ENCODE measurements at places on chromosomes 1 and 21. TPM values are rescaled to one million over a fixed set of nuclear protein-coding genes. Genes with fewer than 3 reads are reported as not detected.

TNFRSF9 gene
- total RNA-seq, result 1.2 TPM

SPATA6 gene
- 5.5 TPM for total RNA-seq

DNA sequence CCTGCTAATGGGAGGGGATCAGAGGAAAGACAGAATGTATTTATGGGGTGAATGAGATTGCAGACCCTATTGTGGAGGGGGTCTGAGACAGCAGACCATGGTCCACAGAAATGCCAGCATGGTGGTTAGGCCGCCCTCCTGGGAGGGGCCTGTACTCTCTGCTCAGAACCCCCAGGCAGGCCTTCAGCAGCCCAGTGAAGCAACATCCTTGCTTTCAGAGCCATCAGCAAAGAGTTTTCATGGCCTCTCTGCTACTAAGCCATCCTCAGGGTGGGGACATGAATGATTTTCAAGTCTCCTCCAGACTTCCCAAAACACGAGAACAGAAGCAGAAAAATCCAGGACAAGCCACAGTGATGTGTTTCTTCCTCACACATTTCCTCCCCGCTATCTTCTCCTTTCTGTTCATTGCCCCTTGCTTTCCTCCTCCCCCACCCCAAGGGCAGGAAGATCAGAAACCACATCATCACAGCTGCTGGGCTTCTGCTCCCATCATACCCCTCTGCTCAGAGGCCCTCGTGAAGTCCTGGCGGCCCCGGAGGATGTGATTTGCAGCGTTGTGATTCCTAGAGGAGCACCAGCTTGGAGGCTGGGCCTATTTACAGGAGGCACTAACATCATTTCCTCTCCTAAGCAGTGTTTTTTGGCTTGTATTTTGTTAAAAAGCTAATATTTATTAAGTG lies 48.0 kb downstream of the ABCA4 start:
- no peak for DNase-seq

LGR6 gene
- total RNA-seq, result 0.32 TPM

GPR52 gene
- 1.6 TPM for total RNA-seq

DNA sequence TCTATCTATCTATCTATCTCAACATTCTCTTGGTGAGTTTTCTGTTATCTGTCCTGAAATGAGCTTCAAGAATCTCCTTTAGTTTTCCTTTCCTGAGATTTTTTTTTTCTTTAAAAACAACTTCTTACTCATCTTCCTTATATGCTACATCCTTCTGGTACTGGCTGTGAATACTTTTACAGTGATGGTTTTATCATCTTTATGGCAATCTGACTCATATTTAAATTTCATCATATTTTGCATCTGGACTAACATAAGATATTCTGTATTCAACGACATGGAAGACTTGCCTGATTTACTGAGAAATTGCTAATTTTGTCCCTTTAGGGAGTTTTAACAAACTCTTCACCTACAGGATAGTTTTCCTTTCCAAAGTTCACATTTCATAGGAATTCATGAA lies 33.0 kb downstream of the PDE4B start:
- no peak for DNase-seq

Measured in hepatocyte (in vitro differentiated cells).